ENCODE measurements at places on chromosomes 5 and 9. TPM values are rescaled to one million over a fixed set of nuclear protein-coding genes. Genes with fewer than 3 reads are reported as not detected.

DNA sequence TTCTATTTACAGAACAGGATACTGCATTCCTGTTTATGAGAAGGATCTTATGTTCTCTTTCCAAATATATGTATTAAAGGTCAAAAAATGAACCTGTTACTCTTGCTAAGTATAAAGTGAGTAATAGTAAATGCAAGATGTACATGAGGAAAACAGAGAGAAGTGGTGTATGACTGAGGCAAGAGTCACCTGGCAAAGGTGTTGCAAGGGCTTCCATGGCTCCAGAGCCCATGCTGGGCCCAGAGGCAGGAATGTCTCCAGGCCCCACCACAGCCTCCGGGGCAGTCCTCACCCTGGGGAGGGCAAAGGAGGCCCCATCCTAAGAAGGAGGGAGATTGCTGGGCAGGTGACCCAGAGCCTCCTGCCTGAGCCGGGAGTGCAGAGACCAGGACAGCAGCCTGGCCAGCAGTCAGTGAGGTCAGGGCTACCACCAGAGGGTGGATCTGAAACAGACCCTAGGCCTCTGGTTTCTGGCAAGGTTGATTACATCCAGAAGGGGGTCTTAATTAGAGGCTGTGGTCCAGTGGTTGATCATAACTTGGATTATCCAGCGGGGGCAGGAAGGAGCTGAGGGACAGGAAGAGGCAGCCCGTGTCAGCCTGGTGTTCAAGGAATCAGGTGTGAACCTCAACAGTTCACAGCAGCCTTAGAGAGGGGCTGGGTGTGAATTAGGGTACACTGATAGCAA lies 57.3 kb upstream of the CPLX2 start:
- no peak for DNase-seq

- DNase-seq: no peak
Measured at GRCh38 chr9:120934281-120934680, 7.7 kb upstream of the TRAF1 start.

DNA sequence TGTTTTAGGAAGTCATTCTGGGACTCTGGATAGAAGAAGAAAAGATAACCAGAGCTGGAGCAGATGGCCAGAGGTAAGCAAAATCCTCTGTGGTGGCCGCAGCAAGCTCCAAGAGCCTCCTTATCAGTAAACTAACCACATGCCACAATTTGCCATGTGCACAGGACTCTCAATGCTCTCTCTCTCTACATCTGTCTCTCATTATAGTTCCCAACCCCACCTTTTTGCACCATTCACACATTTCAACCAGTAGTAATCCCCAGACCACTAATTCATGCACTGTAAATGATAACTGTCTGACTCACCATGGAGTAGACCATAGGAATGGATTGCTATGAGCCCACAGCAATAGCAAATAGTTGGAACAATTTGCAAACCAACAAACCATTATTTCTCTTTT lies 526.1 kb downstream of the TLR4 start:
- peak; percentile 37 for DNase-seq

DNA sequence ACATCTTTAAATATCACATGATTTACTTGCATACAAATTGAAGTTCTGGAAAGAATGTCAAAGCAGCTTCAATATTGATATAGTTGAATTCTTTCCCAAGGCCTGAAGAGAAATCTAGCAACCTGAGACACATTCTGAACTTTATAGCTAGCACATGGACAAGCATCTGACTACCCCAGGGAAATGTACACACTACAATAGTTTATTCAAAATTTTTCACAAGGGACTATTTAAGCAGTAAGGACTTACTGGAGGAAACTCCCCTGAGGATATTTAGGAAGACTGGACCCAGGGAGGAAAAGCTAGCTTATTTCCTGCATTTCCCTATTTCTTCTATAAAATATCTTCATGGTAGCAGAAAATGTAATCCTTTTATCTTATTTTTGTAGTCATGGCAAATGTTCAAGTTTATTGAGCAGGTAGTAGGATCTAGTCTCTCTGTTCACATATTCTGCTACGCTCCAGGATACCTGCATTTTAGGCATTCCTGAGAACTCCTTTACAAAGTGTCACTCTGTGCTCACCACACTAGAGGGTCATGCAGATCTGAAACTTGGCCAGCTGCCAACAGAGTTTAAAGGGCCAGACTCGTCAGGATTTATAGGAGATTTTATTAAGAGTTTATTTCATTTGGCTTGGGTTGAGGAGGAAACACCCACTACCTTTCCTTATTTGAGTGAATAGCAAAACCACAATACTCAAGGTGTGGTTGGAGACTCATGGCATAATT lies 348.4 kb upstream of the FTMT start:
- peak; percentile 1 for DNase-seq

The SMIM27 gene
- 3.1 TPM for total RNA-seq

DNA sequence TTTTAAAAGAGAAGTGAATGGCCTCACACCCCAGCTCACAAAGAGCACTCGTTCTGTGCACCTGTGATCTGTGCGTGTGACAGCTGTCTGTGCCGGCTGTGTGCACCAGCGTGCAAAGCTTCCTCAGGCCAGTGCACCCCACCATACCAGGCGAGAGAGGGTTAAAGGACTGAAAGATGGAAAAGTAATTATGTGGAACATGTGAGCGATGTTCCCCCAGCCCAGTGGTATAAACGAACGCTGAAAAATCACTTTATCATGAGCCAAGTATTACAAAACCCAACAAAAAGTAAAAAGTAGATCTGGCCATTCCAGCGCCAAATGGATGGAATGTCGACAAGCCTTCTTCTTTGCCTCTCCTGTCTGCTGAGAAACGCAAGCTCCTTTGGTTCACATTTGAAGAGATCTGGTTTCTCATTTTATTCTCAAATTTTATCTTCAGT lies 53.7 kb downstream of the IPPK start:
- DNase-seq: no peak

All from A172 (cell line).